ENCODE measurements at places on chromosomes 7 and 10. TPM values are rescaled to one million over a fixed set of nuclear protein-coding genes. Genes with fewer than 3 reads are reported as not detected.

DNA sequence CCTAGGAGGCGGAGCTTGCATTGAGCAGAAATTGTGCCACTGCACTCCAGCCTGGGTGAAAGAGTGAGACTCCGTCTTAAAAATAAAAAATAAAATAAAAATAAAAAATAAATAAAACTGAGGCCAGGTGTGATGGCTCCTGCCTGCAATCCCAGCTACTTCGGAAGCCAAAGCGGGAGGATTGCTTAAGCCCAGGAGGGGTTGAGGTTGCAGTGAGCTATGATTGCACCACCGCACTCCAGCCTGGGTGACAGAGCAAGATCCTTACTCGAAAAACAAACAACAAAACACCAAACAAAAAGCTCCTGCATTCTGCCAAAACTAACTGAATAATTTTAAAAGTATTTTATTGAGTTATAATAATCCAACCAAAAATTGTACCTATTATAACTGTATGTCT, 36.2 kb downstream of the AGAP4 start:
- no peak for ATAC-seq

GRCh38 chr10:61211468-61211867, 241.7 kb downstream of the TMEM26 start:
- no peak for ATAC-seq

- no peak for ATAC-seq
Measured at GRCh38 chr10:112842832-112843360, 107.2 kb upstream of the TCF7L2 start.

The DTX2 gene
- total RNA-seq = 56.2 TPM

The FAM237B gene
- total RNA-seq = not detected

The AGR3 gene
- total RNA-seq = not detected

The ETV1 gene
- 3.3 TPM for total RNA-seq
